ENCODE measurements at places on chromosomes 6 and 20. TPM values are rescaled to one million over a fixed set of nuclear protein-coding genes. Genes with fewer than 3 reads are reported as not detected.

Gene IMPG1
- polyA plus RNA-seq, result 0.02 TPM

Gene MUC21
- polyA plus RNA-seq, result 0.02 TPM

Gene CTAGE9
- not detected for polyA plus RNA-seq

Gene SNX21
- 6.3 TPM for polyA plus RNA-seq

Gene RBPJL
- not detected for polyA plus RNA-seq

Gene REM1
- polyA plus RNA-seq, result 1.2 TPM

Gene SIRPB1
- 5.5 TPM for polyA plus RNA-seq

Gene CRISP3
- 0.35 TPM for polyA plus RNA-seq

Gene GDAP1L1
- polyA plus RNA-seq, result not detected

Gene FAM209A
- 1.1 TPM for polyA plus RNA-seq

Gene KIAA0408
- 2.7 TPM for polyA plus RNA-seq

Gene PRELID3B
- polyA plus RNA-seq, result 25.3 TPM

Gene COQ3
- polyA plus RNA-seq, result 7.7 TPM

Gene PDE7B
- polyA plus RNA-seq, result 0.85 TPM

Gene ZC3H12D
- 24.4 TPM for polyA plus RNA-seq

Gene IL20RA
- polyA plus RNA-seq, result 0.03 TPM

Gene PPP1R18
- 153 TPM for polyA plus RNA-seq

Gene CLPSL1
- not detected for polyA plus RNA-seq

Gene DYNLRB1
- 190 TPM for polyA plus RNA-seq

Gene MATN4
- polyA plus RNA-seq, result not detected

Gene RUNX2
- polyA plus RNA-seq, result 1.8 TPM

Gene CD40
- polyA plus RNA-seq, result 68.7 TPM
